ENCODE measurements at places on chromosomes 16 and 17.

DNA sequence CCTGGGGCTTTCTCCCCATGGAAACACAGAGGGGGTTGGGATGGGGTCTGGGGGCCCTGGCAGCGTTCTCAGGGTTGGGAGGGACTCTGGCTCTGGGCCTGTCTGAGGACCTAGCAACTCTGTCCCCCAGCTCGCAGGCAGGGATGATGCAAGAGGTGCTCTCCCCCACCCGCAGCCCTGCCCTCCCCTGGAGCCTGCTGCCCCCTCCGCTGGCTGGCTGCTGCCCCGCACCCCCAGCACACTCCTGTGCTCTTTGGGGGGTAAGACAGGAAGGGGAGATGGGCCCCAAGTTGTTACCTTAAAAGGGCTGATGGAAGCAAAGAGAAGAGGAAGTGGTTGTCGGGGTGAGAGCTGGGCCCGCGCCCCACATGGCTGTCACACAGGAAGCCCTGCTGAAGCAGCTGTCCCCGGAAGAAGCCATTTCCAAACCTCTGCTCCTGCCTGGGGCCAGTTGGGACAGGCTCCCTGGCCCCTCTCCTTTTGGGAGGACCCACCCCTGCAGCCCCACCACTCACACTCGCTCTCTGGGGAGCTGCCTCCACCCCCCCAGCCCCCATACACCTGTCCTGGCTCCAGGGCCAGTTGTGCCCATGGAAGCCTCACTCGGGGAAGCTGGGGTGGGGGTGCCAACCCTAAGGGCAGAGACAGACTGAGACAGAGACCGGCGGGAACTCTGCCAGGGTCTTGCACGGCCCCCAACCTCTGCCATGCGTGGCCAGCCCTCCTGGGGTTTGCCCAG lies 2.5 kb downstream of the CORO1A start:
- DNase-seq: no peak

DNA sequence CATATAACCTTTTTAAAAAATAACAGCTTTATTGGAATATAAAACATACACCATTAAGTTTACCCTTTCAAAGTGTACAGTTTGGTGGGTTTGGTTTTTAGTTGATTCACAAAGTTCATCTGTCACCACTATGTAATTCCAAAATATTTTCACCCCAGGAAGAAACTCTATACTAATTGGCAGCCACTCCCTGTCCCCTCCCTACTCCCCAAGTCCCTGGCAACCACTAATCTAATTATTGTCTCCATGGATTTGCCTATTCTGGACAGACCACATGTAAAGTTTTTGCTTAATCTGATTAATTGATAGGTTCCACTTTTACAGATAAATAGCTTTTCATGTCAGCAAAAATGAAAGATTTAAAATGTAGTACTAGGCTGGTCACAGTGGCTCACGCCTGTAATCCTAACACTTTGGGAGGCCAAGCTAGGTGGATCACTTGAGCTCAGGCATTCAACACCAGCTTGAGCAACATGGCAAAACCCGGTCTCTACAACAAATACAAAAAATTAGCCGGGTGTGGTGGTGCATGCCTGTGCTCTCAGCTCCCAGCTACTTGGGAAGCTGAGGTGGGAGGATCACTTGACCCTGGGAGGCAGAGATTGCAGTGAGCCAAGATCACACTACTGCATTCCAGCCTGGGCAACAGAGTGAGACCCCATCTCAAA lies 25.0 kb upstream of the MAPK3 start:
- no peak for DNase-seq

GRCh38 chr16:8943001-8943763 lies 20.5 kb downstream of the USP7 start:
- DNase-seq: no peak

GRCh38 chr16:14462811-14463210 lies 167.2 kb downstream of the PARN start:
- DNase-seq: no peak

- no peak for DNase-seq
Measured at GRCh38 chr16:9817586-9817985, 364.6 kb downstream of the GRIN2A start.

Data from H4 (cell line).